ENCODE measurements at places on chromosomes 11 and 22. TPM values are rescaled to one million over a fixed set of nuclear protein-coding genes. Genes with fewer than 3 reads are reported as not detected.

GRCh38 chr11:85779956-85780640, 30.8 kb downstream of the SYTL2 start:
- no peak for DNase-seq

GRCh38 chr22:24069721-24070120, 58.6 kb downstream of the CABIN1 start:
- DNase-seq: no peak

GRCh38 chr11:75827562-75827961, 12.6 kb downstream of the UVRAG start:
- DNase-seq: no peak

GRCh38 chr11:127338380-127339259, 338.1 kb upstream of the KIRREL3 start:
- DNase-seq: no peak

Gene NRXN2
- 22.7 TPM for total RNA-seq

DNA sequence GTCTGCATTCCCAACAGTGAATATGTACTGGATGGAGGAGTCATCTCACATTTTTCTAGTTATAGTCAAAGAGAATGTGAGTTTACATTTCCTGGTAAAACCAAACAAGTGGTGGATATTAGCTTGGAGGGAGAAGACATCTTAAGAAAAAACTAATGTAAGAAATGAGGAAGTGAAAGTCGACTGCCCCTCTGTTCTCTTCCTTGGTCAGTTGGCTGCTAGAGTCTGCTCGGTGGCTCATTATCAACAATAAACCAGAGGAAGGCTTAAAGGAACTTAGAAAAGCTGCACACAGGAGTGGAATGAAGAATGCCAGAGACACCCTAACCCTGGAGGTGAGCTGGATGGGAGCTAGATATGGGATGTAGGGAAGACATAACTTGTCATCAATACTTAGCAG, 5.8 kb downstream of the SLC22A9 start:
- DNase-seq: no peak

Gene LRRC55
- total RNA-seq: not detected

- DNase-seq: no peak
These were observed 772 bp downstream of the SLC25A45 start for GRCh38 chr11:65381716-65382032.

Gene PGA4
- total RNA-seq: not detected

Gene CD6
- not detected for total RNA-seq

DNA sequence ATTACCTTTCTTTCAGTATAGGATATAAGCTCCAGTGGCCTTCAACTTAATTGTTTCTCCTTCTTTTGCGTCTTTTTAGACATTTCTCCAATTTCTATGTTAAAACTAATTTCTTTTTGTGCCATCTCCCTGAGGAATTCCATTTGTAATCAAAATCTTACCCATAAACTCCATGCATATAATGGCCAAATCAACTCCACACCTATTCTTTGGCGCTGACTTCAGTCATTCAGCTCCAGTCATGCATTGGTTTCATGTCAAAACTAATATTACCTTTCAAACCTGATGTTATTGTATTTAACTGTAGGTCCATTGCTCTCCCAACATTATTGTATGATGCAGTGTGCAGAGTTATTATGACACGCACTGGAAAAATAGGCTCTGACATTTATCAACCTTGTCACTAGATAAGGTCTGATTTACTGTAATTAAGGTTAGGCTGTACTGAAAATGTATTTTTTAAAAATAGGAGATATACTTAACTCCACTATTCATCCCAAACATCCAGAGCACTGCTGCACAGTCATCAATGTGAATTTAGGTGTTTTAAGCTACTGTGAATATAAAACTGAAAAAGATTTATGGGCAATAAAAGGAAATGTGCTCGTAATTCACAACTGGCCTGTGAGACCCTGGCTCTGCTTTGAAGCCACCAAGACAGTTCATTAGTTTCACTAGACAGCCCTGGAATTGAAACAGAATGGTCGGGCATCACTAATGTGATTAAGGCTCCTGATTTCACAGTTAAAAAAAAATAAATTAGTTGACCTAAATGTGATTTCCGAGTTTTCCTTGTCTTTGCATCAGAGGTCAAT, 180.6 kb upstream of the GRIA4 start:
- peak; percentile 2 for DNase-seq

GRCh38 chr22:48310740-48311139, 1516.9 kb downstream of the BRD1 start:
- DNase-seq: no peak

DNA sequence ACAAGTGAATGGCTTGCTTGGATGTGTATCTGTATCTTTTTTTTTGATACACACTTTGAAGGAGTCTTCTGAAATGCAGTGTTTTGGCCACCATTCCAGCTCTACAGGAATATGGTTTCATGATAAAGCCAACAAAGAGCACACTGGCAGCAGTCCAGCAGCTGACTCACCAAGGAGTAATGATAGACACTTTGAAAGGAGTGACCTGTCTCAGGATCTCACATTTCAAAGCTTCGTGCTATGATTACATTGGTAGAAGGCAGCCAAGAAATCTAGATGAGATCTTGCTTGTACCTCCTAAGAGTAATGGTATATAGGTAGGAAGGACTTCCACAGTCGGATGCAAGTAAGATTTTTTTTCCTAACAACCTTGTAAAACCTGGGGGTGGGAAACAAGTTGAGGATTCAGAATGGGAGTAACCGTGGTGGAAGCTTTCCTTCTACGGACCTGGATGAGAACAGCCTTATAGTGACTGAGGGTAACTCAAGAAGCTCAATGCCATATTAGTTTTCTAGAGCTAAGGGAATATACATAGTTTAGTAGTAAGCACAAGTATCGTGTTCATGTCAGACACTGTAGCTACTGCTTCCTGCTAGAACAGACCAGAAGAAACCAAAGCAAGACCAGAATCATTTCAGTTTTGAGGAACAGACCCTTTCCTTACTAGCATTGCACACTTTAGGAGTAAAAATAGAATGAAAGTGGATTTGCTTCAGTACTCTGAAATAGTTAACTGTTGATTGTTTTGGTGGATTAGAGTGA, 25.0 kb downstream of the MTMR3 start:
- DNase-seq: peak; percentile 87

Data from Caki2 (cell line).